ENCODE measurements at places on chromosomes 7 and 10.

- no peak for DNase-seq
Measured at GRCh38 chr10:113320211-113320610, 232.6 kb upstream of the HABP2 start.

GRCh38 chr10:2137549-2138174 lies 400.3 kb upstream of the ADARB2 start:
- no peak for DNase-seq

GRCh38 chr7:80459776-80460510 lies 51.9 kb downstream of the GNAT3 start:
- DNase-seq = no peak

DNA sequence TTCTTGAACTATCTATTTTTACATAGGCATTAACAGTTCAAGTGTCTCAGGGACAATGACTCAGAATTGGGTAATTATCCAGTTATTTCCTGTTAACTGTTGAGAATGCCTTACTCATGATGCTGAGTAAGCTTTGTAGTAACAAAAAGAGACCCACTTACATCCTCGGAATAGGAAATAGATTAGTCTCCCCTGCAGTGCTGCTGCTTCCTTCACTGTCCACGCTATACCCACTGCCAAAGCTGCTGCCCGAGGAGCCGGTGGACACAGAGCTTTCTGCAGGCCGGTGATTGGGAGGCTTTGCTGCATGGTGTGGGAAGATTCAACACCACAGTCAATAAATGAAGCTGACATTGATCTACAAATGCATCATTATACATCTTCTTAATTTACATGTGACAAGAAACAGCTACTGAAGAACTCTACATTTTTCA lies 357.1 kb downstream of the PCLO start:
- DNase-seq = no peak

DNA sequence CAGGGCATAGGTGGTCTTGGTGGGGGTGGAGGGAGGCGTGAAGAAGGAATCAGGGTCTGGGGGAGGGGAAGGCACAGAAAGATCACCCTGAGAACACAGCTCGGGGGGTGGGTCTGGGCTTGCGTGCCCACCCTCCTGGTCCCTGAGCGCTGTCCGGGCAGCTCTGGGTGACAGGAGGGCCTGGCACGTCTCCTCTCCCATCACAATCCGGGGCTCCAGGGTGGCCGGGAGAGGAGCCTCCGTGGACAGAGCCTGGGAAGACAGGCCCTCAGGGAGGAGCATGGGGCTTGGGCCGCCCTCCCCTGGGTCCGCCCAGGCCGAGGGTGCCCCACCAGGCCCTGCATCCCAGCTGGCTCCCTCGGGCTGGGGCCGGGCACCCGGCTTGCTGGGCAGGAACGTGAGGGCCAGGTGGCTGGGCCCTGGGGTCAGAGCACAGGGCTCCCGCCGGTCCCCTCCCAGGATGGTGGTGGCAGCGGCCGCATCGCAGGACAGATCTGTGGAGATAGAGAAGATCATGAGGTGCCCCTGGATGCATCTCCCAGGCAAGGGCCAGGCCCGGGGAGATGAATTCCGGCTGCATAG lies 3.1 kb downstream of the NACAD start:
- DNase-seq = no peak

DNA sequence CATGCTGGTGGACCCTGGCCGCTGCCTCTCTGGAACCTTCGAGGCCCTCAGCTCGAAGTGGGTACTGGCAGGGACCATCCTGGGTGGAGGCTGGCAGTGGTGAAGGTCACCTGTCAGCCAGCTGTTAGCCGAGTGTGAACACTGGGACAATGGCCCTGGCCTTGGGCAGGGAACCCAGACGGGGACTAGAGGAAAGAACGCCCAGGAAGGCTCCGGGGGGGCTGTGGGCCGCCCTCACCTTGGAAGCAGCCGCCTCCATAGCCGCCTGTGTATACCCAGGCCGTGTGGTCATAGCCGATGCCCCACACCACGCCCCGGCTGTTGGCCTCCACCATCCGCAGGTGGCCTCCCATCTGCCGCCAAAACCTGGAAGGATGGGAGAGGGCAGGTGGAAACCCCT lies 17.6 kb downstream of the BHLHA15 start:
- no peak for DNase-seq

DNA sequence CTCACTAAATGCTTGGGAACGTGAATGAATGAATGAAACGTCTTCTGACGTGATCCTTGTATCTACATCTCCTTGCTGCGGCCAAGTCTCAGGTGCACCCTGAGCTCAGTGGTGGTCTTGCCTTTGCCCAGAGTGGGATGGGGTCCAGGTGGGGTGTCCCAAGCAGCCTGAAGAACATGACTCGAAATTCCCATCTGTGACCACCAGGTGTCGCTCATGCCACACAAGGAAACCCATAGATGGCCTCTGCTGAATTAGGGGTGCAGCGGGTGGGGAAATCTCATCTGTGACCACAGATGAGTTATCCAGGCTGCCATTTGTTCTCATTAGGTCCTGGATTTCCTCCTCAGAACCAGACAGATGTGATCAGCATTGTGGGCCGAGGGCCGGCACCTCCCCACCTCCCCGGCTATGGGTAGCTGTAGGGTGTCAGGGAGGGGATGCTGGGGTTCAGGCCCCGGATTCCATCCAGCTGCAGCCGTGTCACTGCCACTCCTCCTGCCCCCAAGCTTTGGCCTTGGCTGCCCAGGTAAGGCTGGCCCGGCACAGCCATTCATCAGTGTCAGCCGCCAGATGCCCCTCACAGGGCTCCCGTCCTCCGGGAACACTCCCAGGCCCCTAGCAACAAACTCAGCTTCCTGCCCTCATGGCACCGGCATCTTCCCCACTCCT lies 21.0 kb upstream of the GNA12 start:
- peak; percentile 52 for DNase-seq

GRCh38 chr10:71136036-71136721 lies 76.2 kb upstream of the UNC5B start:
- no peak for DNase-seq

GRCh38 chr7:15720849-15721471 lies 34.5 kb upstream of the MEOX2 start:
- no peak for DNase-seq

GRCh38 chr10:24652381-24652957 lies 71.2 kb downstream of the ARHGAP21 start:
- DNase-seq = no peak

DNA sequence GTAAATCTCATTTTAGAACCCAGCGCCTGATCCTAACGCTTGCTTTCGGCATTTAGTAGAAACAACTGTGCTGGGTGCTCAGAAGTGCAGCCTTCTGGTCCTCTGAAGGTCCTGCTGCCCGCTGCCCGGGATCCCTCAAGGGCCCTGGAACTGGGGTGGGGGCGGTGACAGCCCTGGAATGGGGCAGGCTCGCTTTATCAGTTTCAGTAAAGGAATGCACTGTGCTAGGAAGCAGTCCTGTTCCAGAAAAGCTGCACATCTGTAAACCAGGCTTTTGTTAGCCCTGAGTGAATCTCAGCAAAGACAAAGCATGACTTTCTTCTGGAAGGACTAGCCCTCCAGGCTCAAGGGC lies 254.6 kb downstream of the TNS3 start:
- no peak for DNase-seq

GRCh38 chr7:131225619-131226513 lies 101.8 kb upstream of the MKLN1 start:
- no peak for DNase-seq

DNA sequence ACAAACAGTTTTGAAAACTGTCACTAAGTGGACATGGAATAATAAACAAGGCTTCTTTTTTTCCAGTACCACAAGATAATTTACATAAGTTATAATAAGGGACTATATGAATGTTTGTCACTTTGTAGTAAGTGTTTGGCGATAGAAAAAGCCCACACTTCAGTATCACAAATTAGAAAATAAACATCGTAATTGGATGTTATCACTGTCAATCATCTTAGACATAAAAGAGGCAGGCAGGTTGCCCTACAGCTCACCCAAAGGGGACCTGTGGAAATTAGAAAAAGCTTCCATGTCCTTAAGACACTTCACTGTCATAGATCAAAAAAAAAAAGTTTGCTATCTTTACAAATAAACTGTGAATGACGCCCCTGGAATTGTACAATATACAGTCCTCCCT lies 3.6 kb upstream of the NOC3L start:
- DNase-seq = no peak

DNA sequence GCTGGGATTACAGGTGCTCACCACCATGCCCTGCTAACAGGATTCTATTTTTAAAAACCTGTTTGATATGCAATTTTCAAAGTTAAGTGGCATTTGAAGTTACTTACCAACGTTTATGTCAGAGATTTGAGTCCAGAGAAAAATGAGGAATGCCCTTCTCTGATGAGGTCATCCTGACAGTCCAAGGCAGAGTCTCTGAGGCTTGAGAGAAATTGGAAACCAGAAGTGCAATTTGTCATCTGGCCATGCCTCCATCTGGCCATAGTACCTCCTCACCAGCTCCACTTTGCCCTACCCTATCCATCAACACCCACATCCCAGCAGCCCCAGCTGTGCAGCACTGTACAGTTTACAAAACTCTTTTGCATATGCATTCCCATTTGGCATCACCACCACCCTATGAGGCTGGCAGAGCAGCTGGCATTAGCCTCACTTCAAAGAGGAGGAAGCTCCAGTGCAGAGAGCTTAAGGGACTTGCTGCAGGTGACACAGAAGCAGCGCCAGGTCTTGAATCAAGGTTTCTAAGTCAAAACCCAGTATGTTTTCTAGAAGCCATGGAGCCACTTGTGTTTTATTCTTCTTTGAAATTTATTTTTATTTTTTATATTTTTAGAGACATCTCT lies 54.5 kb upstream of the PDZD8 start:
- DNase-seq = no peak

GRCh38 chr10:67819768-67820204 lies 18.2 kb downstream of the DNAJC12 start:
- no peak for DNase-seq

DNA sequence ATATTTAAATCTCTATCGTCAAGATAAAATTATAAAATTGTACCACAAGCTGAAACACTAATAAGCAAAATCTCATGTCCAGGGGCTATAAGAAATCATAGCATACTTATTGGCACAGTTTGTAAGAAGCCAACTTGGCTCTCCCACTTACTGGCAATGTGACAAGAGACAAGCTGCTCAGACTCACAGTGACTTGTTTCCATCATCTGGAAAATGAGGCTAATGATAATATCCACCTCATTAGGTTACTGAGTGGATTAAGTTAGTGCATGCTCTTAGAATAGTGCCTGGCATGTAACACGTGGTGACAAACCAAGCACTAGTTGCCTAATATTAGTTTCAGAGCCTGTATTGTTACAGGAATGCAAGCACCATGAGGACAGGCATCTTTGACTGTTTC lies 234.4 kb downstream of the GLI3 start:
- DNase-seq = no peak

DNA sequence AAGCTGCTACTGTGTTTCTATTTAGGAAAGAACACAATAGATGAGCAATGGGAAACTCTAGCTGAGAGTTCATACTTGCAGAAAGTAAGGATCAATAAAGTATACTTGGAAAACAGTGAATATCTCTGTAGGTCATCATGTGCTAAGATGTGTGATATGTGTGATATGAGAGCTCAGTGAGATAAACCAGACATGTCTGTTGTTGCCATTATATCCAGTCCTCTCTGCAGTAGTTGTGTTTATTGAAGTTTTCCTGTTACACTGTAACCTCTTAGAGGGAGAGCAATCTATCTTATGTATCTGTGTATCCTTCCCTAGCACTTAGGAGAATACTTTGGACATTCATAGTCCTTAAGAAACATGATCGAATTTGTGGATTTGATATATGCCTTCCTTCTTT lies 19.1 kb downstream of the TRUB1 start:
- no peak for DNase-seq

DNA sequence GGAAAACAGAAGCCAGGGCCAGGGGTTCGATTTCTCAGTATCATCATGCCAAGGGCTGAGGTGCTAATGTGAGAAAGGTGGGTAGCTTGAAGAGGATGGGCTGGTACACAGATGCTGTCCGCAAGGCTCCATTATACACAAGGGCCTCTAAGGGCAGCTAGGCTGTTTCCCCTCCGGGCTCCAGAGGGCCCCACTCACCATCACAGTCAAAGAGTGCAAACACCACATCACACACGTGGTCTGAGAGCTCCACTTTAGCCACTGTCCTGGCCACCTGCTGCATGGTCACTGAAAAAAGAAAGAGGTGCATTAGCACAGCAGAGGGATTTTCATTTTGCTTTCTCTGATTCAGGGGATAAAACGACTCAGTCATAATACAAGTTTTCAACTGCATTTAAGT lies 20.9 kb upstream of the DNAJB12 start:
- no peak for DNase-seq

DNA sequence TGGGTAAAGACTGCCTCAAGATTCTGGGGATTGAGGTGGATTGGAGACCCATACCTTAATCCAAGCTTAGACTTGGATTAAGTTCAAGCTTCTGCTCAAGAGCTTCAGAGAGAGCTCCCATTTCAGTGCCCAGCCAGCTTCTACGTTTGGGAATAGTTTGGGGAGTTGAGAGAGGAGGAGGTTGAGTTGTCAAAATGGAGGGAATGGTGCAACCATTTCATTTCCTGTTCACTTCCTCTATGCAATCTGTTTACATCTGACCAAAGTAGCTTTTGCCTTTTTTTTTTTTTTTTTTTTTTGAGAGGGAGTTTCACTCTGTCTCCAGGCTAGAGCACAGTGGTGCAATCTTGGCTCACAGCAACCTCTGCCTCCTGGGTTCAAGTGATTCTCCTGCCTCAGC lies 65.8 kb downstream of the ENTPD1 start:
- DNase-seq = no peak

DNA sequence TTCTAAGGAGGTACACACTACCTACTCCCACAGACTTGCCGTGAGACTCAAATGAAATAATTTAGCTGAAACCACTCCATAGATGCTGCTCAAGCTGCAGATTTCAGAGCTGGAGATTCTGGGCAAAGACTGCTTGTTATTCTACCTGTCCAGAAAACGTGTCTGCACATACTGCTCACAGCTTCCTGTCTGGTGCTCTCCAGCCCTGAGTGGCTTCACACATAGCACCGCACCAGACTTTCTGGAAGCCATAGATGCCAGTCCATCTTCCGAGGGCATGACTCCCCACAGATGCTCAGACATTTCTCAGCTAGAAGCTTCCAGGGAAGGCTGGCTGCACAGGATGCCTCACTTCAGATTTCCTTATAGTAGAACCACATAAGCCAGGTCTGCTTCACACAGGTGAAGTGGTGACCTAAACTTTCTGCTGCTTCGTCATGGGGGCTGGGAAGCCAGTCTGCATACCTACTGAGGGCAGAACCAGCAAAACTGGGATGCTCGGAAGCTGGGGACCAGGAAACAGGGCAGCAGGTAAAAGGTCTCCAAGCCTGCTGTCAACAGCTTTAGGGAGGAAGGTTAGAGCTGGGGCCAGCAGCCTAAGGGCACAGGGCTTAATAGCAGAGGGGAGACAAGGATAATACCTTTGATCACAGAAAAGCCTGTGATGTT lies 18.2 kb downstream of the CCDC6 start:
- no peak for DNase-seq
